ENCODE measurements at places on chromosomes 16 and 17.

- no peak for DNase-seq
Measured at GRCh38 chr17:63838631-63839171, 3.8 kb downstream of the SMARCD2 start.

- no peak for DNase-seq
Measured at GRCh38 chr17:43402078-43402477, 3.3 kb downstream of the ARL4D start.

GRCh38 chr17:48514477-48514876, 16.3 kb downstream of the HOXB1 start:
- DNase-seq: no peak

GRCh38 chr16:77424871-77425604, 9.8 kb downstream of the ADAMTS18 start:
- DNase-seq: no peak

DNA sequence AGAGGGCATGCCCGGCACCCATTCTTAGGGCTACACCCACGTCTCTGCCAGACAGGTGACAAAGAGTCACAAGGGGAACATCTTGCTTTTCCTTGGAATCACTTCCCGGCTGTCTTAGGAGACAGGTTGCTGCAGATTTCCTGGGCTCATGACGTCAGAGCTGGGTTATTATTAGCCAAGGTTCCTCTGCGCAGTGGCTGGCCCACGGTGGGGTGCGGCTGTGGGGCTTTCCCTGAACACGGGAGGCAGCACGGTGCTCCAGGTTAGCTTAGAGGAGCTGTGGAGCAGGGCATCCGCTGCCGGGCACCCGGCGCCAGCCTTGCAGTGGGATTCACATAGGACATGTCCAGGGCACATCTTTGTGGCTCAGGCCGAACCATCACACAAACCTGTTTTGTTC, 118.0 kb upstream of the PLCG2 start:
- DNase-seq: no peak

- DNase-seq: no peak
Measured at GRCh38 chr17:74332017-74332650, 6.1 kb downstream of the KIF19 start.

GRCh38 chr16:65099607-65100006, 22.3 kb downstream of the CDH11 start:
- no peak for DNase-seq

GRCh38 chr17:10198509-10199249, at the start of gene GAS7:
Gene GAS7, minus strand, starts transcription at chr17:10198606.
- no peak for DNase-seq

DNA sequence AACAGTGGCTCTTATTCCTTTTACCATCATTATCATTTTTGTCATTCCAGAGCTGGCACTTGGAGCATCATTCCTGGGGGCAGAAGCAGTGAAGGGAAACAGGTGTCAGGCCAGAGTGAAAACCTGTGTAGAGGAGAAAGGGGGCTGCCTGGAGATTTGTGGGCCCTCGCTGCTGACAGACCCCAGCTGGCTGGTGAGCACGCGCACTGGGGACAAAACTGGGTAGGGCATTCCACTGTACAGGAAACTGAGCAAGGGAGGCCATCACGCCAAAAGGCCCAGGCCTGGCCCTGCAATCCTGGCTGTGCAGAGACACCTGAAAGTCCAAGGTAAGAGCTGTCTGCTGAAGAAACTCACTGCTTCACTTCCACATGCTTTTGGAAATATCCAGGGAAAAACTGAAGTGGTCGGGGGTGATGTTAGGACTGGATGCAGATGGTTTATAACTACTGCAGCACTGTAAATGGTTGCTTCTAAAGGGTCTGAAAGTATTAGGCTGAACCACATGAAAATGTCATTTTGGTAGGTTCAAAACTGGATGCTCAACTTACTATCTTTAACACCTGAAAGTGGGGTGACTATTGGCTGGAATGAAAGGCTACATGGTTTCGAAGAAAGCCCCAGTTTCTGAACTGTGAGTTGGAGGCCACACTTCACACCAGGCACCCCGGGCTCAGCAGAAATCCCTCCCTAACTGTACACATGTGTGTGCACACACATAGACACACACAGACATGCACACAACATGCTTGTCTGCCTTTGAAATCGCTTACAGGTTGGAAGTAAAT, 225.0 kb downstream of the C16orf78 start:
- no peak for DNase-seq

DNA sequence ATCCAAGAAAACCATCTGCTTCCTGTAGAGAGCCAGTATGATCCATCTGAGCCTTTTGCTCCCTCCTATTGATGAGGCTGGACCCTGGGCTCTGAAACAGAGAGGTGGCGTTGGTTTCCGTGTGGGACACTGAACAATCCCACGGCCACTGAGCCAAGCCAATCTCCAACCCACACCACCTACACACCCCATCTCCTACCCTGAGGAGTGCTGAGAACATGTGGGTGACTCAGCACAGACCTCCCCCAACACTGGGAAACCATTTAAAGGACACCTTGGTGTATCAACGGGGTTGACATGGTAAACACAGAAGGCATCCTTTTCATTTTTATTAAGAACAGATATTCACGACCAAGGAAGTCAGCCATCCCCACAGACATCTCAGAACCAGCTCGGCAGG, 332.1 kb downstream of the SLC39A11 start:
- no peak for DNase-seq

DNA sequence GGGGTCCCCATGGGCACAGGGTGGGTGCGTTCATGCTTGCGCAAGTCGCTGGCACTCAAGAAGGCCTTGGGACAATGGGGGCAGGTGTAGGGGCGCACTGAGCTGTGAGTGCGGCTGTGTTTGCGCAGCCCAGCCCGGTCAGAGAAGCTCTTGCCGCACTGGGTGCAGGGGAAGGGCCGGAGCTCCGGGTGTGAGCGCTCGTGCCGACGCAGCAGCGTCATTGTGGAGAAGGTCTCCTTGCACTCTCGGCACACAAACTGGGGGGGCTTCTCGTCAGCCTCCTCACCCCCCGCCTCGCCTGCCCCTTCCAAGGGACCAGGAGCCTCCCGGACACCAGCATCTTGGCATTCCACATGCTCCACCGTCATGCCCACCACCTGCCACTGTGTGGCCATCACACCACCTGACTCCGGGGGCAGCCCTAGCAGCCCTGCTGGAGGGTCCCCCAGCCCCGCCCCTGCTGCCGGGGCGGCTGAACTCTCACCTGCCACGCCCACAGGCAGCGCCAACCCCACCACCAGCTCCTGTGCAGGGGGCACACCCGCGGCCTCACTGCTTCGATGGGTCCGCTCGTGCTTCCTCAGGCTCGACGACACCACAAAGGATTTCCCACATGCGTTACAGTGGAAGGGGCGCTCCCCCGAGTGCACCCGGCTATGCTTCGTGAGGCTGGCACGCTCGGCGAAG, 12.8 kb downstream of the ZNF668 start:
- no peak for DNase-seq

DNA sequence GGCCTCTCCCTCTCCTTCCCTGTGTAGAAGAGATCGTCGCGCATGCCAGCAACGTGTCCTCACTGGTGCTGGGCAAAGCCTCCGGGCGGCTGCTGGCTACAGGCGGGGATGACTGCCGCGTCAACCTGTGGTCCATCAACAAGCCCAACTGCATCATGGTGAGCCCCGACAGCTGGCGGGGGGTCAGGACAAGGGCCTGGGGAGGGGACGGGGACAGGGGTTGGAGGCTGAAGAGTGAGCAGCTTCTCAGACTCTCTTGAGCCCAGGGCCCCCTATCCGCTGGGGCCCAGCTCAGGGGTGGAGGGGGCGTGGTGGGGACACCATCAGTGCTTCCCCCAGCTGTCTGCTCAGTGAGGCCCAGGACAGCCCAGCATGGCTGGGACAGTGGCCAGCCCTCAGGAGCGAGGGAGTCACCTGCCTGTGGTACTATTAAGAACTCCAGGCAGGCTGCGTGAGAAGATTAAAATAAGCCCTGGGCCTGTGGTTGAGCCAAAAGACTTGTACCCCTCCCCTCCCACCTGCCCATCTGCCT, 6.2 kb downstream of the KATNB1 start:
- DNase-seq: no peak

GRCh38 chr17:34712481-34713195, 133.3 kb downstream of the TMEM132E start:
- DNase-seq: no peak

- no peak for DNase-seq
Measured at GRCh38 chr17:40417258-40417608, 463 bp downstream of the TOP2A start.

- DNase-seq: no peak
Measured at GRCh38 chr16:23433261-23433920, 19.6 kb downstream of the COG7 start.

- no peak for DNase-seq
Measured at GRCh38 chr16:66469291-66469946, 42.3 kb downstream of the BEAN1 start.

DNA sequence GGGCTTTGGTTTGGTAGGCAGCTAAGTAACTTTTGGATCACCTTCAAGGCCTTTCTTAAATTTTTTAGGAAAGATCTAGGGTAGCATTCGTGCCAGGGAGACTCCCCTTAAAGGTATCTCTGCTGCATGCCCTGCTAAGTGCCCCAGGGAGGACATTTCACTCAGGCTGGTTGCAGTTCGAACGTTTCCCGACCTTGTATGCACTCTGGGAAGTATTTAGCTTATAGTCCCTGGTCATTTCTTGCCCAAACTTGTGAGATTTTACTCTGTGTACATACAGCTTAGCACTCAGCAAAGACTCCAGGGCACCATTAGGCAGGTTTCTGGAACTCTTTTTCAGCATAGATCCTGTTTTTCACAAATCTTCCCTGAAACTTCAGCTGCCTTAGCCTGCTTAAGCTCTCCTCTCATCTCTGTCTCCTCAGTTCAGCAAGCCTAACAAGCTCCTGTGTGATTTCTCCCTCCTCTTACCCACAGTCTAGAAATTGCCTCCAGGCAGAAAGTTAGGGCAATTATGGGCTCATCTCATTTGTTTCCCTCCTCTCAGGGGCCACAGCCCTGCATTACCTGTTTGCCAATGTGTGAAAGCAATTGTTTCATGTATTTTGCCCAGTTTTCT, 84.6 kb downstream of the MRTFB start:
- no peak for DNase-seq

DNA sequence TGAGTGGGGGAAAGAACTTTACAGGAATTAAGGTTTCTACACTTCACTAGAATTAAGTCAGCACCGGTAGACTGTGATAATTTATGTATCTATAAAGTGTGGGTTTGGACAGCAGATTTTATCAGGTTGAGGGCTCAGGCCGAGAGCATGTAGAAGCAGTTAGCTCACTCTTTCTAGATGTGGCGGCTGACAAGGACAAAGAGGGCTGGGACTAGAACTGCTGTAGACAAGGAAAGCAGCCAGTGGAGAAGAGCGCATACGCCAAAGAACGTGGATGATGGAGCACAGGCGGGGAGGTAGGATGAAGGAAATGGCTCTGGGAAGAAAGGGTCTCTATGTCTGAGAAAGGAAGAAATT, 504 bp upstream of the GOSR1 start:
- DNase-seq: no peak

- no peak for DNase-seq
Measured at GRCh38 chr16:87328846-87329245, 11.7 kb upstream of the C16orf95 start.

Measured in smooth muscle cell of the brain vasculature (primary cell).